Choroid plexus epithelial cell (primary cell): ENCODE measurements at places on chromosomes 12 and 14.

GRCh38 chr14:74202113-74202512 is 37.1 kb upstream of the VSX2 start:
- DNase-seq = no peak

DNA sequence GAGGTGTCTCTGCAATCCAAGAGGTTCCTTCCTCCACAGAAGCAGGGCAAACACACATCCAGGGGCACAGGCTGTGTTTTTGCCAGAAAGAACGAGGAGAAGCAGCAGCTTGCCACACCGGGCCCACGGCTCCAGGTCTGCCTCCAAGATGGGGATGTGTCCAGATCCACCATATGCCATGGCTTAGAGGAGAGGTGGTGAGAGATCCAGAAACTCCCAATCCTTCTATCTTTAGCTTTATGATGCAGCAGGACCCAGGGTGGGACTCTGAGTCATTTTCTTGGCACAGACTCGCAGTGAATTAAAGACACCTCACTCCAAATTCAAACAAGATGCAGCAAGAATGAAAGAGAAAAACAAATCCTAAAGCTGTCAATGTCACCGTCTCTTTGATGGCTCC is 481.4 kb upstream of the TMEM132C start:
- peak; percentile 2 for DNase-seq

- no peak for DNase-seq
Measured at GRCh38 chr14:36344211-36344610, 23.8 kb upstream of the MBIP start.

DNA sequence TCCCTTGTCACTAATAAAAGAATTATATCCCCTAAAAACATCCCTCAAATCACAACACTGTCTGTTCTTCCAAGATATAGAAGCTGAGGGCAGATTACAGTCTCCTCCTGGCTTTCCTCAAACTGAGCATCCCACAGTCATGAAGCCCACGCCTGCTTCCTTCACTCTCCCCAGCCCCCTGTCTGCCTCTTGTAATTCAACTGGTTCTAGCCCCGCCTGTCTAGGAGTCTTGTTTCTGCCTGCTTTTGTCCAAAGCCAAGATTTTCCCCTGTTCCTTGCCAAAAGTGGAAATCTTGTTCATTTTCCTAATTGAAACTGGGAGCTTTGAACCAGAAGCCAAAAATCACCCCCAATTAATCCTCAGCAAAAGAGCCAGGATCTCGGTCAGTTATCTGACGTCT is 35.9 kb upstream of the PWP1 start:
- DNase-seq = no peak

- DNase-seq = no peak
Measured at GRCh38 chr14:74574706-74575105, 37.3 kb downstream of the LTBP2 start.

DNA sequence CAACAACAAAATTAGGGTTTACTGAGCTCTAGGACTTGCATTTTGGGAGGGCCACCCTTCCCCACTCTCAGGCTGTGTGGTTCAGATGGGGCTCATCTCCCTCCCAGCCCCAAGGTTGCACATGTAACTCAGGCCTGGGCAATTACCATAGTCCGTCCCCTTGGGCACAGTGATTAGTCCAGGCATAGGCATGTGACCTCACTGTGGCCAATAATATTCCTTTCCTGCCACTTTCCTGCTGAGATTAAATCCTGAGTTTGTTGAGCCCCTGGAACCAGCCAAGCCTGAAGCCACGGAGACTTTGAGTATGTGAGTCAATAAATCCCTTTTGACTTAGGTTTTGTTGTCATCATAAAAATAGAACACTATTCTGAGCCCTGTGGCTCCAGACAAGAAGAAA is 113.0 kb downstream of the AACS start:
- DNase-seq = no peak

DNA sequence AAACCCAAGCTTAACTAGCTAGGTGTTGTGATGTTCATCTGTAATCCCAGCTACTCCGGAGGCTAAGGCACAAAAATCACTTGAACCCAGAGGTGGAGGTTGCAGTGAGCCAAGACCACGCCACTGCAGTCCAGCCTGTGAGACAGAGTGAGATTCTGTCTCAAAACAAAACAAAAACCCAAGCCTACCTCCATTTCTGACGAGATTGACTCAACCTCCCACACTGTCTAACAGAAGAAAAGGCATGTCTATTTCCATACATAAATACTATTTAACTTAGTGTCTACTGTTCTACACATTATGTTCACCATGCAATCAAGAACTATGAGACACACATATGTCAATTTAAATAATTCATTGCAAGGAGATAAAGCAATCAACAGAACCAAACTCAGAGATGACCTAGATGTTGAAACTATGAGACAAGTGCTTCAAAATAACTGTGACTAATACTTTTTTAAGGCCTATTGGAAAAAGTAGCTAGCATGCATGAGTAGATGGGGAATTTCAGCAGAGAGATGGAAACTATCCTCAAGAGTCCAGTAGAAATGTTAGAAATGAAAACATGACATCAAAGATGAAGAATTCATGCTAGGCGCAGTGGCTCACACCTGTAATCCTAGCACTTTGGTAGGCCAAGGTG is 75.9 kb upstream of the DHRS4 start:
- DNase-seq = no peak

- DNase-seq = no peak
Measured at GRCh38 chr14:61375218-61375617, 53.8 kb downstream of the PRKCH start.

DNA sequence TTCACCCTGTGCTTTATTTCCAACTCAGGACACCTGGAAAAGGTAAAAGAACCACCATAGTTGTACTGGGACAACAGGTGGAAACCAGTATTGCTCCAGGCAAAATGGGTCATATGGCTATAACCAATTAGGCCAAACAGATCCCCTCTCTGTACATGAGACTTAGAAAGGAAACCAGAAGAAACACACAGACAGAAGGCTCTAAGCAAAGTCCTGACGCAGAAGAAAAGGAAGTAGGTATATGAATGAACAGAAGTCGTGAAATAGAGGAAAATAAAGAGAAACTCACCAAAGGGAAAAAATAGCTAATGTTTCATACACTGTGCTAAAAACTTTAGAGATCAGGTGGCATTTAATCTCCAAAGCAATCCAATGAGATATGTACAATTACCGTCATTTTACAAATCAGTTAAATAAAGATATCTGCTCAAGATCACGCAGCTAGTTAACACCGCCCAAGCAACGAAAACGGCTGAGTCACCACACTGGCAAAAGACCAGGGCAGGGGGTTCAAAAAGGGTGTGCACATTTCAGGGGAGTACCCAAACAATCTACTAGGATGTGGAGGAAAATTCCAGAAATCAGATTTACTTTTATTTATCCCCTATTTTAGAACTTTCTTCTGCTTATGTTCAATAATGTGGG is 82.3 kb downstream of the ITPR2 start:
- DNase-seq = no peak

- DNase-seq = peak; percentile 74
Measured at GRCh38 chr14:71321574-71322315, 414.5 kb downstream of the PCNX1 start.

- no peak for DNase-seq
Measured at GRCh38 chr12:24955853-24956252, 7.0 kb upstream of the BCAT1 start.

- DNase-seq = no peak
Measured at GRCh38 chr12:25283006-25283405, 32.3 kb upstream of the KRAS start.

- DNase-seq = peak; percentile 58
Measured at GRCh38 chr14:21734457-21735074, 60.9 kb upstream of the OR4E1 start.

DNA sequence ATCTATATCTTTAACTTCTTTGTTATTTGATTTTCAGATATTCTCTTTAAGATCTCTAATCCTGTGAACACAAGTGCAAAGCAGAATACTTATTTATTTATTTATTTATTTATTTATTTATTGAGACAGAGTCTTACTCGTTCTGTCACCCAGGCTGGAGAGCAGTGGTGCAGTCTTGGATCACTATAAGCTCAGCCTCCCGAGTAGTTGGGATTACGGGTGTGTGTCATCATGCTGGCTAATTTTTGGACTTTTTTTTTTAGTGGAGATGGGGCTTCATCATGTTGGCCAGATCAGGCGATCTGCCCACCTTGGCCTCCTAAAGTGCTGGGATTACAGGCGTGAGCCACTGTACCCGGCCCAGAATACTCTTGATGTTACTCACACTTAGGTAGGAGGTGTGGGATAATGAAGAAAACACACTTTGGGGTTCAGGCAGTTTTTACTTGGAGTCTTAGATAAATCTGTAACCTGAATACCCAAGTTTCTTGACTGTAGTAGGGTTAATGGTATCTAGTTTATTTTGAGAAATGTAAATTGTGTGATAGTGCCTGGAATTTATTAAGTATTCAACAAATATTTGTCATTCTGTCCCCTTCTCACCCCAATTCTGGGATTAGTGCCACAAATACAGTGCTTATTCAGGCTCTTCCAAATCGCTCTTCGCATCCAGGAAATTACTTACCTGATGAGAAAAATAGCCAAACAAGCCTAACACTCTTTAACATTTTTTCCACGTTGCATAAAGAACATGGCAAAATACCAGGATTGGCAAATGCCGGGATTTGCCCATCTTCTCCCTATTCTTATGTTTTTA is 33.0 kb downstream of the METAP2 start:
- peak; percentile 5 for DNase-seq

DNA sequence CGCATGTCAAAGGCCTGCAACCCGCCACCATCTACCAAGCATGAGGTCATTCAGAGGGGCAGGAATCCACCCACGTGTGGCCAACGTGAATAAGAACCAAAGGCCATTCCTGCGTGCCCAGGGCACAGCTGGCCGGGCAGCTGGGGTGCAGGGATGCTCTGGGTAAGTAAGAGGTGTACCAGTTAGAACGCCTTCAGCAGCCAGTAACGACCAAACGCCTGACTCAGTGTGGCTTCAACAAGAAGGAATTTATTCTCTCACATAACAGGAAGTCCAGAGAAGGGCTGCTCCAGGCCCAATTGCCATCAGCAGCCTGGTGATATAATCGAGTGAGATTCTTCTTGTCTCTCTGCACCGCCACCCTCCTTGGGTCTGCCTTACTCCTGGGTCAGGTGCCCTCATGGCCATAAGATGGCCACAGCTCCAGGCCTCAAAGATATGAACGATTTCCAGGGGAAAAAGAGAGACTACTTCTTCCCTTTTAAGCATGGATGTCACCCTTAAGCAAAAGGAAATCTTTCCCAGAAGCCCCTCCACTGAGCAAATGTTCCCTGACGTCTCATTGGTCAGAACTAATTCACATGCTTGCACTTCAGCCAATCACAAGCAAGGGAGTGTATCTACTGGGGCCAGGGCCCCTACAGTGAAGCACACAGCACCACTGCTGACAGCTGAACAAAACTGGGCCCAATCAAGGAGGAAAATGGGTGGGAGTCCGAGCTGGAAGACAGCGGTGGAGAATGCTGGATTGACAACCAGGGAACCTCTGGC is 7.3 kb downstream of the TTC7B start:
- DNase-seq = no peak

DNA sequence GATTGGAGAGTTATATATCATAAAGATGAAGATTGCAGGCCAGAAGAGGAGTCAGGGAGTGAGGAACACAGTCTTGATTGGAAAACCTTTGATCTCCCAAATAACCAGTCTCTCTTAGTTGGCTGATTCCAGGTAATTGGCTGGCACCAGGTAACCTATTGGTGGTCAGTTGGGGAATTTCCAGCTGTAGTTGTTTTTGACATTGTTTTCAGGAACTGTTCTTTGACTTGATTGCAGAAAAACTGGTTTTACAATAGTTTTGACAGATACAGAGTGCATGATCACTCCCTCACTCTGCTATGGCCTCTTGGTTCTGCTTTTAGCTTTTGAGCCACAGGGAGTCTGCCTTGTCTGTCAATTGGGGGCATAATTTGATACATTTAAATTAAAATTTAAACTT is 71.6 kb downstream of the ZNF641 start:
- DNase-seq = no peak

- DNase-seq = peak; percentile 57
Measured at GRCh38 chr12:102638777-102639176, 158.4 kb upstream of the IGF1 start.

GRCh38 chr12:18139254-18139653 is 49.3 kb upstream of the RERGL start:
- DNase-seq = no peak

- DNase-seq = peak; percentile 91
Measured at GRCh38 chr12:47779301-47779942, 6.4 kb downstream of the SLC48A1 start.

GRCh38 chr14:68081489-68081888 is 261.9 kb downstream of the RAD51B start:
- DNase-seq = no peak

GRCh38 chr12:27345376-27345775 is 12.7 kb downstream of the BMAL2 start:
- DNase-seq = no peak

DNA sequence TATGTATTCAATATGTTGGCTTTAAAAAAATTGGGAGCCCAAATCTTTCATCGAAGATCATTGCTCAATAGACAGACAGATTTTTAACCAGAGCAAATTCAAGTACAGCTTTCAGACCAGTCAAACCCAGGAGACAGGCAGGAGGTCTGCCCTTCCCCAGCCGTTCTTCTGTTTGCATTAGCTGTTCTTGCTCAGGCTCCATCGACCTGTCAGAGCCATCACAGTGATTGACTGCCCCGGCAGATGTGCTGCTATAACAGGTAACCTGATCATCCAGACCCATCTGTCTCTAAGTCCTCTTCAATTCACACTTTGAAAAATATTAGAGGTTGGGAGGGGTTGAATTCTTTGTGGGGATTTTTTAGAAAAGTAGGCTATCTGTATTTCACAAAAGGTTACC is 453.5 kb downstream of the FOXG1 start:
- DNase-seq = no peak

- peak; percentile 68 for DNase-seq
Measured at GRCh38 chr12:82608706-82609105, 78.0 kb upstream of the TMTC2 start.

GRCh38 chr12:46473634-46474329 is 101.2 kb upstream of the SLC38A2 start:
- peak; percentile 95 for DNase-seq

DNA sequence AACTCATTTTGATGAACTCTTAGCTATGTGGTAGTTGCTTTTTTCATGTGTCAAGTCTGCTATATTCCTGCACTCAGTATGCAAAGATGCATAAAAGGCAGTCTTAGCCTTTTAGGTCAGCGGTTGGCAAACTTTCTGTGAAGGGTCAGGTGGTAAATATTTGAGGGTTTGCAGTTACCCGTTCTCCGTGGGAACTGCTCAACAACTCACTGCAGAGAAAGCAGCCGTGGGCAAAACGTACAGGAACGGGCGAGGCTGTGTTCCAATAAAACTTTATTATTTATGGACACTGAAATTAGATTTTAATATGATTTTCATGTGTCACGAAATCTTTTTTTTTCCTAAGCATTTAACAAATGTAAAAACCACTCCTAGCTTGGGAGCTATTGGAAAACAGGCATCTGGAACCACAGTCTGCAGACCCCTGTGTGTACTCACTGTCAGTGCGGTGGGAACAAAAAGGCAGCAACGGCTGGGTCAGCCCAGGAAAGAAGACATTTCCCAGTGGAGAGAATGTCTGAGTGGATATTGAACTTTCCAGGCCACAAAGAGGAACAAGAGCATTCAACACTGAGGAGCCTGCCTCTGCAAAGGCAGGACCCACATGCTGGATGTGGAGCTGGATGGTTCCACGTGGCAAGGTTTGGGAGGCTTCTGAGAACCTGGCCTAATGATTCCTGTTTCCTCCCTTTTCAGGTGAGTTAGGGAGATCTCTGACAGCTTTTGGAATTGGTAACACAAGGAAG is 3.5 kb upstream of the ACACB start:
- DNase-seq = no peak

- DNase-seq = peak; percentile 14
Measured at GRCh38 chr14:86196471-86196870, 666.5 kb downstream of the FLRT2 start.

- peak; percentile 15 for DNase-seq
Measured at GRCh38 chr12:91804533-91804932, 341.1 kb downstream of the BTG1 start.

GRCh38 chr12:39441963-39442830 is 723 bp downstream of the KIF21A start:
- DNase-seq = no peak
